ENCODE measurements at places on chromosomes 6 and 20.

DNA sequence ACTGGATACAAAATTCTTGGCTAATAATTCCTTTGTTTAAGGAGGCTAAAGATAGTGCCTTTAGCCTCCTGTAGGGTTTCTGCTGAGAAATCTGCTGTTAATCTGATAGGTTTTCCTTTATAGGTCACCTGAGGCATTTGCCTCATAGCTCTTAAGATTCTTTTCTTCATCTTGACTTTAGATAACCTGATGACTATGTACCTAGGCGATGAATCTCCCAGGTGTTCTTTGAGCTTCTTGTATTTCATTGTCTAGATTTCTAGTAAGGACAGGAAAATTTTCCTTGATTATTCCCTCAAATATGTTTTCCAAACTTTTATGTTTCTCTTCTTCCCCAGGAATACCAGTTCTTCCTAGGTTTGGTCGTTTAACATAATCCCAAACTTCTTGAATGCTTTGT is 479.4 kb upstream of the MAN1A1 start:
- DNase-seq: no peak

GRCh38 chr20:51425347-51426106 is 117.0 kb downstream of the NFATC2 start:
- no peak for DNase-seq

- DNase-seq: no peak
Measured at GRCh38 chr20:50438986-50439407, 71.2 kb upstream of the PTPN1 start.

- no peak for DNase-seq
Measured at GRCh38 chr6:148347441-148348054, 4.9 kb downstream of the SASH1 start.

GRCh38 chr6:137415127-137415833 is 78.9 kb downstream of the OLIG3 start:
- peak; percentile 60 for DNase-seq

- DNase-seq: no peak
Measured at GRCh38 chr6:3220366-3220765, 7.1 kb downstream of the TUBB2B start.

DNA sequence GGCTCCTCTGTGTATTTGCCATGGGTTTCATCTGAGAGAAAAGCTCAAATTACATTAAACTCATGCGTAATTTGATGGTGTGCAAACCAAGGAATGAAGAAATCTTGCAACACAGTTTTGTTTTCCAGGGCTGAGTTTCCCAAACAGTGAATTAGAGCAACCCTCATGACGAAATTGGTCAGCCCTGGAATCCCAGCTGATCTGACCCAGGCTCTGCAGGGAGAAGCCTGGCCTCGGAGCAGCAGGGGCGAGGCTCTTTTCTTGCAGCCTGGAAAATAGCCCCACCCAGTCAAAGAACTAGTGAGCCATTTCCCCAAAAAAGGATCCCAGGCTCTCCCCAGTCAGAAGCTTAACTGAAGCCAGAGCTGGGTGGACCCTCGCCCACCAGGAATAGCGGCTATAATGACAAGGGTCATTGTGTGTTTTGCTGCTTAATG is 107.3 kb upstream of the SNX9 start:
- DNase-seq: peak; percentile 63

DNA sequence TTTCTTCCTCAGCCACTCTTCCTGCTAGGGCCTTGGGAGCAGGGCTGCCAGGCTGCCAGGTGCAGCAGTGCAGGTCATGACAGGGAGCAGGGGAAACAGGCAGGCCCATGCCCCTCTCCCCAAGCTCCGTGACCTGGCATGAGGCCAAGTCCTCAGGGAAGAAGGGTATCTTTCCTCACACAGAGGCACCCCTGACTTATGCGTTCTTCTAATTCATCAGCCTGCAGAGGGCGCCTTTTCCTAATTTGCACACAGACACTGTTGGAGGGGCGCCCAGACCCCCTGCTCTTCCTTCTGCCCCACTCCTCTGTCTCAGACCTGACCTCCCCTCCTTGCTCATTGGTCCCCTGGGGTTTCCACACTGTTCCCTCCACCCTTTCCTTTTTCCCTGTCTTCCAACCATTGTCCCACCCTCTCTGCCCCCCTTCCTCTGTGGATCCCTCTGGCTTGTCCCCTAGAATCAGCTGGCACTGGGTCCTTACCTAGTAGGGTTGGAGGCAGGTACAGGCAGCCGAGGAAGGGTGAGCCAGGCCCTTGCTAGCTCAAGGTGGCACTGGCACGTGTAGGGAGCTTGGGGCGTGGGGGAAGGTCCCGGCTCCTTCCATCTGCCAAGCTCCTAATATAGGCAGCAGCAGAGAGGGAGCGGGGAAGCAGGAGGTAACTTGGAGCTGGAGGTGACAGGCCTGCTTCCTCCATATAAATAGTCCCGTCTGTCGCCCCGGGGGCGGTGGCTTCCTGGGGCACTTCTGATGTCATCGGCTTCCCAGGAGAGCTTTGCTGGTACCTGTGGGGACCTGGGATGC is 154.9 kb upstream of the MLN start:
- DNase-seq: no peak

DNA sequence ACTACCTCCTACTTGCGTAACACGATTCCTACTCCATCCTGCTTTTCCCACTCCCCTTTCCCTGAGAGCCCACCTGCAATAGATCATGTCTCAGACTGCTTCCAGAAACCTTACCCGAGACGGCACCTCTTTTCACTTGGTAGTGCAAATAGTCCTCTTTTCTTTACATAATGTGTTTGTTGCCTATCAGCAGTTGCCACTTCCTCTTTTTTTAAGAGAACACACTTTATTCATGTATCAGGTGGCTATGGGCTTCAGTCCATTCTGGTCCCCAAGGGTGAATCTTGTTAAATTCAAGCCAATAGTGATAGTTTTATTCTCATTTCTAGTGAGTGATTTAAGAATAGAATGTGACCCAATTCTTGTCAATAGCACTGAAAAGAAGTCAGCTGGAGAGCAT is 57.7 kb upstream of the FERMT1 start:
- no peak for DNase-seq

DNA sequence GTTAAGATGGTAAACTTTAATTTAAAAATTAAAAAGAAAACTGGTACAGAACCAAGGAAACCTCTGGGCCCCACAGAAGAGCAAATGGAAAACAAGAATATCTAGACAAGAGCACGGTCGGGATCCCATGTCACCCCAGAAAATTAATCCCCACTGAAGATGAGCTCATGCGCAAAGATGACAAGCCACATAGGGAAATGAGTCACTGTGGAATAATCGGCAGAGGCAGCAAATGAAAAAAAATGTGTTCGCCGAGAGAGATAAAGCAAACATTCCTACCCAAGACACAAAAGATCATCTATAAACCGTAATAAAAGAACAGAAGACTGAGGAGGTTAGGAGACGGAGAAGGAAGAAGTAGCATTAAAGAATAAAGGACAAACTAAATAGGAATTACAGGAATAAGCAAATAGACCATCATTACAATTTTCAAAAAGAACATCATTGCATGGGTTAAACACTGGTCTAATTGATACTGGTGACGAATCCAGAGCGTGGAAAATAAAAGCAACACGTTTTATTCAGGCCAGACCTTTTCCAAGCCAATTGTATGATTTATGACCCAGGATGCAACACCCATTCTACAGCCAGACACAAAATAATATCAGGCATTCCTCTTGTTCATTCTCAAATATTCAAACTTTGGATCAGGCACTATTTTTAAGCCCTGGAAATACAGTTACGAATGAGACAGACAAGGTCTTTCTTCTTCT is 138.0 kb upstream of the ARID1B start:
- no peak for DNase-seq

DNA sequence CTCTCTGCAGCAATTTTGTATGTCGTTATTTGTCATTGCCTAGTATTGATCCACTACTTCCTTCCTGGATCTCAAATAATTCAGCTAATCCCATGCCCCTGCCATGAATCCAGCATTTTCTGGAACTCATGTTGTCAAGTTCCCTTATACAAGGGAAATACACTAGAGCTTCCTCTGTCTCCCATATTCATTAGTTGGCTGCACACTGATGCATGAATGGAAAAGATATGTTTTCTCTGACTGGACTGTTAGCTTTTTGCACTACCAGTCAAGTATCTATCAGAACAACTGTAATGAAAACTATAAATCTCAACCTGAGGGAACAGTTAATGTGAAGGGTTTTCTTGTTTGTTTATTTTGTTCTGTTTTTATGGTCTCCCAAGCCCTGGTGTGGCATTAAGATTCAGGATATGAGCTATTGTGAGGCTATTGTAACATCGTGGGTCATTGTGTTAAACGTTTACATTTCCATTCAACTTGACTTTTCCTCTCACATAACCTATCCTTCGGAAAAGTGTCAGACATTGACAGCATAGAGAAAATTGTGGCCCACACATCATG is 102.5 kb upstream of the FAM8A1 start:
- no peak for DNase-seq

GRCh38 chr20:45459606-45460005 is 9.9 kb upstream of the WFDC2 start:
- no peak for DNase-seq

- no peak for DNase-seq
Measured at GRCh38 chr20:33415948-33416347, 14.6 kb upstream of the CDK5RAP1 start.

DNA sequence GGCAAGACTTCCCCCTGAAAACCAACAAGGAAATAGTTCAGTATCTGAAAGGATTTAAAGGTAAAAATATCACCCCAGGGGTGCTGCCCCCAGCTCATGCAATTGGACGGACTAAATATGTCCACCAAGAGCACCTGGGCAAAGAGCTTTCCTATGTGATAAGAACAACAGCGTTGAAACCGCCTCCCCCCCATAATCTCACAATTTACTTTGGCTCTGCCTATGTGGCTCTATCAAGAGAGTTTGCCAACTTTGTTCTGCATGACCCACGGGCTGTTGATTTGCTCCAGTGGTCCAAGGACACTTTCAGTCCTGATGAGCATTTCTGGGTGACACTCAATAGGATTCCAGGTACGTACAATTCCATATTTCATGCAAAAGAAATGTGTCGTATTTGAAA is 35.8 kb downstream of the GCNT2 start:
- DNase-seq: no peak

- DNase-seq: no peak
Measured at GRCh38 chr6:102670735-102671134, 1277.2 kb downstream of the GRIK2 start.

- DNase-seq: no peak
Measured at GRCh38 chr6:1424306-1424927, 35.0 kb downstream of the FOXF2 start.

Data from right forelimb (tissue), 1 donor.